ENCODE measurements at places on chromosomes 4 and X.

GRCh38 chr4:185885604-185886003, 73.6 kb upstream of the SORBS2 start:
- DNase-seq, result no peak

DNA sequence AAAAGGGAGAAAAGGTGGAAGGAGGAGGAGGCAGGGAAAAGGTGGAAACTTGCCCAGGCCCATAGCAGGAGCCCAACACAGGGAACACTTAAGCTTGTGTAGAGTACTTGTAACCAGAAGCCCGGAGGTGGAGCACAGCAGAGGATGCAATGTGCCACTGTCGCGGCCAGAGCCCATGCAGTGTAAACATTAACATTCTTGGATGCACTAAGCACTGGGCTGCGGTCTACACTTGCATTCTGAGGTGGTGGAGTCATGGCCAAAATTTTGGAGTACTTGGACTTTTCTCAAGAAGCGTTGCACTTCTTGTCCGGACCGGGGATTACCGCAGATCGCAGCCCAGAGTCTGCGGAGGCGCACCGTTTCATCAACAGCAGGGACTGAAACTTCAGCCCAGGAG, 4.5 kb upstream of the RHOXF1 start:
- no peak for DNase-seq

DNA sequence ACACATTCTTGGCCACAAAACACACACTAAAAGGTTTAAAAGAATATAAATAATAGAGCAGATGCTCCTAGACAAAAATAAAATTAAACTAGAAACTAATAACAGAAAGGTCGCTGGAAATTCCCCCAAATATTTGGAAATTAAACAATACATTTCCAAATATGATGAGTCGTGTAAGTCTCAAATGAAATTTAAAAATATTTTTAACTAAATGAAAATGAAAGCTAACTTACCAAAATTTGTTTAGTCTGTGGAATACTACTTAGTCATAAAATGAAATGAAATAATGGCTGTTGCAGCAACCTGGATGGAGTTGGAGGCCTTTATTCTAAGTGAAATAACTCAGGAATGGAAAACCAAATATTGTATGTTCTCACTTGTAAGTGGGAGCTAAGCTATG, 20.6 kb upstream of the GUCY1A1 start:
- no peak for DNase-seq

DNA sequence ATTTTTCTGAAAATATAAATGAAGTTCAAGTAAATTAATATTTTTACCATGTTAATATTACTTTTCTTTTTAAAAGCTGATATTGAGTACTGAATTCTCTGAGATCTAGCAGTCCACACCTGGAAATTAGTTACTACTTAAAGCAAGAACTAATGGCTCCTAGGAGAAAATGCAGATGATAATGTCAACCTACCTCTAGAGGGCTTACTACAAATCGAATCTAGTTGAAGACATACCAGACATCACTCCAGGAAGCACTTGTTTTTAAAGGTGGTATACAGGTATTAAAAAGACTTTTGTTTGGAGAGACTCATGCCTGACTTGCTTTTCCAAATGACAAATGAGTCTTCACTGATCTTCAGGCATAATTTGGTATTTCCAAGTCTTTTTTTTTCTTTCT, 516.4 kb upstream of the BOD1L1 start:
- no peak for DNase-seq

All from kidney epithelial cell (primary cell).